ENCODE measurements at places on chromosomes 1 and 21.

DNA sequence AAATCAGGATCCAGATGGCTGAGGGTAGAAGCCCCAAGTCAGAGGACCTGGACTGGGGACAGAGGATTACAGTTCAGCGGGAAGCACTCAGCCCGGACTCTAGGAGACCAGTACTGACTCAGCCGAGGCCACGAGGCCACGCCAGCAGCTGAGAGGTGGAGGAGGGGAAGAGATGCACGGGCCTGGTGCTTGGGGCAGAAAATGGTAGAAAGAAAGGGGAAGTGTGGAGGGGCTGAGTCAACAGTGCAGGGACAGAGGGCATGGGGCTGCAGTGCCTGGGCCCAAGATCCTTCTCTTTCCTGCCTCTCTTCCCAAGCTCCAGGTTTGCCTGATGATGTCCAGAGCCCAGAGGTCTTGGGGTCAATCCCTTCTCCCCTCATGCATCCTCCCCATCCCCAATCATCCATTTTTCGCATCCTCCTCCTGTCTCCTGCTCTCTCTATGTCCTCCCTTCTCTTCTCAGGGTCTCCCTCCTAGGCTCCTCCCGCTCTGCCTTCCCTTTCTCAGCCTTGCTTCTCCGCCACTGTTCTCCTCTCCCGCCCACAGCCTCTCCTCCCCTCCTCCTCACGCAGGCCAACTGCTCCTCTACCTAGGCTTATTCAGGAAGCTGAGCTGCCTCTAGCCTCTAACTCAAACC lies 7.7 kb downstream of the ARHGEF2 start:
- peak; percentile 66 for DNase-seq

GRCh38 chr1:60969971-60970509 lies 112.3 kb upstream of the NFIA start:
- DNase-seq, result no peak

GRCh38 chr1:181144238-181144637 lies 55.7 kb downstream of the IER5 start:
- DNase-seq, result no peak

DNA sequence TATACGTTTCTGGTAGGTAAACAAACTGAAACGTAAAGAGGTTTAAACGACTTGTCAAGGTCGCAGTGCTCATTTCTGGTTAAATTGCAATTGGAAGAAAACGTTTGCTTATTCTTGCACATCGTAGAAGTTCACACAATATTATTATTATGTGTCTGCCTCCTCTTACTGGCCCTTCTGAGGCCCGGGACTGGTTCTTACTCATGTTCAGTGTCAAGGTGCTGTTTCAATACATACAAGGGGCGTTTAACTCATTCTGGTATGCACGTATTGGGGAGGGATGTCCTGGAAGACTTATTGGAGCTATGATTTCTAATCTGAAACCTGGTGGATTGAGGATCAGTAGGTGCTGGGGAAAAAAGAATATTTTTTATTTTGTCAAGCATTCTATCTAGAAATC lies 932 bp downstream of the RPF1 start:
- peak; percentile 18 for DNase-seq

DNA sequence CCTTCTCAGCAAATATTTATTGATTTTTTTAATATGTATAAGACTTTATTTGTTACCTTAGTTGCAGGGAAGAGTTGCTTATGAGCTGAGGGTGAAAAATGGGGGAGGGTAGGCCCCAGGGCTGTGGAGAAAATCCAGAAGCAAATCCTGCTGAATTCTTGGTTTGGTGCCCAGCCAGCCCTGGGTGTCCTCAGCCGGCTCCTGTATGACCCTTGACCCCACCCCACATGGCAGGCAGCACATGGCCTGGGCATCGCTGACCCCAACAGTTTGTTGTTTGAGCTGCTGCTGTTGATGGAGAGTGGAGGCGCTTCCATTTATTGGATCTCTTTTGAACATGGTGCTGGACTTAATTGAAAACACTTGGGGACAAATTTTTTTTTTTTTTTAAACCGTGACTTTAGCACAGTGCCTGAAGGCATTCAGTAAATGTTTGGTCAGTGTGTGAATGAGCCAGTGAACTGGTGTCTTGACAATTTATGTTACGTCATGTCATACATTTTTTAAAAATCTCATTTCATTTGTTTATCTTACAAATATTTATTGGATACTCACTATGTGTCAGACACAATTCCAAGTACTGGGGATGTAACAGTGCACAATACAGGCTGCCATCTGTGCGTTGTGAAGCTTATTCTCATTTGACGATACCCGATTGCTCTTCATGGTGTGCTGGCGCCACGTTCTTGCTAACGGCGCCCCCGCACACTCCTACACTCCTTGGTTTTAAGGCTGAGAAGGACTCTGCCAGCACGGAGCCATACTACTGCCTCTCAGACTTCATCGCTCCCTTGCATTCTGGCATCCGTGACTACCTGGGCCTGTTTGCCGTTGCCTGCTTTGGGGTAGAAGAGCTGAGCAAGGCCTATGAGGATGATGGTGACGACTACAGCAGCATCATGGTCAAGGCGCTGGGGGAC lies 98.8 kb downstream of the MTR start:
- DNase-seq, result no peak

DNA sequence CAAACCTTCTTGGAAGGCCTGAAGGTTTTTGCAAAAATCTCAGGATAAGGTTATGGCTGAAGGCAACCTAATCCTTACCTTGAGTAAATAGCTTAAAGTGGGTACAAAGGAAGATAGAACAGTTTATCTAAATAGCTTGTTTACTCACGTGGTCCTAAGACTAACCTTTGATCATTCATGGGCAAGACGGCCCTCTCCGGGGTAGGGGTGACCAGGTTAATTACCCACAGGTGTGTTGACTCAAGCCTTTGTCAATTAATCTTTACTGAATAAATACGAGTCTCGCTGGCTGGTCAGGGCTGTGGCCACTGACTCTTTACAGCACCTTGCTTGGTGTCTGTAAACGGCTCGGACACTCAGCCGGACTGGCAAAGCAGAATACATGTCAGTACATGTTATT lies 10.8 kb downstream of the AADACL4 start:
- no peak for DNase-seq

- peak; percentile 9 for DNase-seq
Measured at GRCh38 chr1:10378081-10378841, 20.6 kb upstream of the PGD start.

- DNase-seq, result peak; percentile 84
Measured at GRCh38 chr1:154807048-154807591, 63.0 kb downstream of the KCNN3 start.

DNA sequence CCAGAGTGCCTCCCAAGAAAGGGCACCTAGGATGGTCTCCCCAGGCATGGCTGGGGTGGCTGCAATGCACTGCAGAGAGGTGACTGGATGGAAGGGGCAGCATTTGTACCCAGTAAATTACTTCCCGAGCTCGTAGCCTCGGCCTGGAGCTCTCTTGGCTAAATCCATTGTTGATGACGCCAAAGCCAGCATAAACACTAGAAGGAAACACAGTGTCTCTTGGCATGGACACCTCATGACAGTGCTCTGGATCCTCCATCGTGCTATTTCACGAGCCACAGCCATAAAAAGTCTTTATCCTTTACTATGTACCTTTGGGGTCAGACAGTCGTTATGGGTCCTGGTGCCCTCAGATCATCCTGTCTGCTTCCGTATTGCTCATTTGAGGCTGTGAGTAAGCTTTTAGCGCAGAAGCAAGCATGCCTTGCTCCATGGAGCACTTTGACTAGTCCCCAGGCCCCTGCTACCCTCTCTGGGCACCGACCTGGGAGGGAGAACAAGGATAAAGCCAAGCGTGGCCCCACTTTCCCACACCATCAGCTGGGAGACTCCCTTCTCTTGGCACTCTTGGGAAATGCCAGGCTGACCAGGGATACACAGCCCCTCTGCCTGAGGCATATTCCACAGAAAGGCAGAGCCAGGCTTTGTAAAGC lies 10.3 kb upstream of the PRELP start:
- DNase-seq, result no peak

DNA sequence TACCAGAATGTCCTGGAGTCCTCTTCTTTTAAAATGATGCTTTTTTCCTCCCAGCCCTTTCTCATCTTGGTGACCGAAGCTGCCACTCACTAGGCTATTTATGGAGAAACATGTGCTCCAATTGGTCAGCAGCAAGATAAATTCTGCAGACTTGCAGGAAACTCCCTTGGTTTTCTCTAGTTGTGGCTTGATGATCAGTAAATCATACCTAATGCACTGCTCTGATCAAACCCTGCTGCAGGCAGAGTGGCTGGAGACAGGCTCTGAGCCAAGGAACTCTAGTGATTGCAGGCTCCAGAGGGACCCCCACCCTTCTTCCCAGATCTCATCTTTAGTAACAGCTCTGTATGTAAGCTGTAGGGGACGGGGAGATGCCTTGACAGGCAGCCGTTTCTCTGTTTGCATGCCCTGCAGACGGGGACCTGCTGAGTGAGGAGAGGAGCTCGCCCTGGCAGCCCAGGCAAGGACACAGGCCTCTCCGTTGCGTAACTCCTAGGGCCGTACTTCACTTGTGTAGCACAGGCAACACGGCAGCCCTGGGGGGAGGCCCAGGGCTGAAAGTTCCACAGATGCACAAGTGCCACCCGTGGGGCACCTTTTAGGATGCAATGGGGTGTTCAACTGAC lies 14.5 kb downstream of the SLC6A17 start:
- no peak for DNase-seq

- no peak for DNase-seq
Measured at GRCh38 chr1:233869680-233870079, 34.8 kb upstream of the SLC35F3 start.

DNA sequence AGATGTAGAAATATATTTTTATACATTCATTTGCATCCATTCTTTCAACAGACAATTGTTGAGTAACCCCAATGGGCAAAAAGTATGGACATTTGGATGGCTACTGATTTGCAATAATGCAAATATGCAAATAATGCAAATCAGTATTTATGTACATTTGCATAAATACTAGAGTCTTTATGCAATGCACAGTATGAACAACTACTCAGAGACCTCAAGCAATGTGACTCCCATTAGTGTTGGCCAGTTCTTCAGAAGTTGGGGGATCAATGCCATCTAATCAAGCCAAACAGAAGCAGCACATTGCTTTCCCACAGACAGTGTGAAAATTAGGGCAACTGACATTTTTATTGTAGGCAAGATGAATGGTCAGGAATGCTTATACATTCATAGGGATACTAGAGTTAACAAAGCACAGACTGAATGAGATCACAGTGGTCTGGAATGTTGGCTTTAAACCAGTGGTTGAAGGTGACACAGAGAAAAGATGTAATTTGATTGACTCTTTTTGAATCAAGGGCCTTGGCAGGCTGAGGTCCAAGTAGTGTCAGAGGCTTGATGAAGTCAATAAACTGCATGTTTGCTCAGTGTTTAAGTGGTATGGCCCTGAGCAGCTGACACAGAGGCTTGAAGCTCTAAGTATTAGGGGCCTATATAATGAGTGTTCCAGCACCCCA lies 256.6 kb downstream of the CTH start:
- no peak for DNase-seq

GRCh38 chr1:44590475-44590874 lies 83.8 kb downstream of the TMEM53 start:
- DNase-seq, result no peak

DNA sequence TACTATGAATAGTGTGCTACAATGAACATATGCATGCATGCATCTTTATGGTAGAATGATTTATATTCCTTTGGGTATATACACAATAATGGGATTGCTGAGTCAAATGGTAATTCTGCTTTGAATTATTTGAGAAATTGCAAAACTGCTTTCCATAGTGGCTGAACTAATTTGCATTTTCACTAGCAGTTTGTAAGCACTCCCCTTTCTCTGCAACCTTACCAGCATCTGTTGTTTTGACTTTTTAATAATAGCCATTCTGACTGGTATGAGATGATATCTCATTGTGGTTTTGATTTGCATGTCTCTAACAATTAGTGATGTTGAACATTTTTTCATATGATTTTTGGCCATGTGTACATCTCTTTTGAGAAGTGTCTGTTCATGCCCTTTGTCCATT lies 24.0 kb upstream of the DIRAS3 start:
- DNase-seq, result no peak

GRCh38 chr1:114286179-114286578 lies 132.5 kb upstream of the SYT6 start:
- no peak for DNase-seq

GRCh38 chr1:7046891-7047290 lies 261.6 kb downstream of the CAMTA1 start:
- DNase-seq, result no peak

GRCh38 chr1:19909392-19909791 lies 14.0 kb downstream of the PLA2G2E start:
- DNase-seq, result no peak

GRCh38 chr1:192747301-192747700 lies 61.5 kb upstream of the RGS2 start:
- no peak for DNase-seq

DNA sequence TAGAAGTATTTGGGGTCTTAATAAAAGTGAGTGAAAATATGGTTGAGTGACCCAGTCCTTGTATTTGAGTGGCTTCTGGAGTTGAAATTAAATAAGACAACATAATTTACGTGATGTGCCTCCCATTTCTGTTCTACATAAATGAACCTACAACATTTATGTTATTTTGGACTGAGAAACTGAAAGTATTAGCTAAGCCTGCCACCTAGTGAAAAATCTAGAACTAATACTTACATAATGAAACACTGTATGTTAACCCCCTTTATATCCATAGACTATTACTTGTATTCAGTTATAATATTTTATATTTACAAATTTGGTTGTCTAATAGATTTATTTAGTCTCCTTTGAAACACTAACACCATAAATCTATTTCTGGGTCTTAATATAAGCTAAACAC lies 298.9 kb downstream of the KCNT2 start:
- DNase-seq, result peak; percentile 26

DNA sequence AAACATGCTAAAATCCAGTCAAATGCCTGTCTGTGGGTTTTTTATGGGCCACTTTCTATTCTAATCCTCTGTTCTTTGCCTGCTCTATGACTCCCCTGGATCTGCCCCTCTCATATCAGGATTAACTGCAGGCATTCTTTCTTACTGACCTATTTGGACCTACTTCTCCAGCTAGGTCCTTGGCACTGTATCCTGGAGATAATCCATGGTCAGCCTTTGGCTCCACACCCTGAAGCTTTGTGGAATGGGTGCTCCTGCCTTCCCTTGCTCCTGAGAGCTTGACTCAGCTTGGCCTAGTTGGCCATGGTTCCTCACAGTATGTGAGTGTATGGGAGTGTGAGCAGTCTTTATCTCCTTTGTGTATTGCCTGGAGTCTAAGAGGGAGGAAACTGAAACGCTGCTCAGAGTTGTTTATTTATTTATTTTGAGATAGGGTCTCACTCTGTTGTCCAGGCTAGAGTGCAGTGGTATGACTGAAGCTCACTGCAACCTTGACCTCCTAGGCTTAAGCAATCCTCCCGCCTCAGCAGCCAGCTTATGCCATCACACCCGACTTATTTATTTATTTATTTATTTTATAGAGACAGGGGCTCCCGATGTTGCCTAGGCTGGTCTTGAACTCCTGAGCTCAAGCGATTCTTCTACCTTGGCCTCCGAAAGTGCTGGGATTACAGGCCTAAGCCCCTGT lies 28.7 kb upstream of the CDC14A start:
- no peak for DNase-seq

Data from GM12865 (cell line).